ENCODE measurements at places on chromosomes 3 and 15. TPM values are rescaled to one million over a fixed set of nuclear protein-coding genes. Genes with fewer than 3 reads are reported as not detected.

DNA sequence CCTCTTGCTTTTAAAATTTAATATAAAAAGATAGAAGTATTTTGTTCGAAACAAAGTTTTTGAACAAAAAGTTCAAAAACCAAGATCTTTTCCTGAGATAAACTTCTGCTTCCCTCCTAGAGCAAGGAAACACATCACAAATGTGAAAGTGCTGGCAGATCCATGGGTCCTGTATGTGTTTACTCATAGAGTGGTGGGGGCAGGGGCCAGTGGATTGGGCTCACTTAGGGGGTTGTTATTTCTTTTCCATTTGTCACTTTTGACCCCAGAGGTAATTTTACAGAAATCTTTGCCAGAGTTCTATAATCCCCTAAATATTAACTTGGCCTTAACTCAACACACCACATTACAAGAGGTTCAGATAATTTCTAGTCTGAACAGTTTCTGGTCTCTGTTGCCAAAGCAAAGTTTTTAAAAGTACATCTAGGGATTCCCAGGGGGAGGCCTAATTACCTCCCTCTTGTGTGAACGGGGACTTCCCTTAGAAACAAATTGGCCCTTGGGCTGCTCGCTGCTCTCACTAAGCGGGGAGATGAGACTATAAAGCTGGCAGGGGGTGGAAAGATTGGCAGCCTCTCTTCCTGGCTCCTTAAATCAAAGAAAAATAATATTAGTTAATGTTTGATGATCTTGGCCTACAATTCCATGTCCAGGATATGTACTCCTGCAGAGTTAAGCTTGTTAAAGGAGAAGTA lies 66.8 kb upstream of the PTX3 start:
- no peak overlapping the region for H3K4me3 ChIP-seq
- H3K27ac ChIP-seq: no peak overlapping the region
- no peaks in the 10 kb centered on the region for H3K36me3 ChIP-seq
- peaks cover 16% of the 10 kb centered on the region for H3K4me1 ChIP-seq

GRCh38 chr3:176697284-176697889 lies 499.9 kb downstream of the TBL1XR1 start:
- no peaks in the 10 kb centered on the region for H3K36me3 ChIP-seq
- no peaks in the 10 kb centered on the region for H3K27me3 ChIP-seq

- H3K4me1 ChIP-seq: peaks cover 21% of the 10 kb centered on the region
- no peak overlapping the region for H3K4me3 ChIP-seq
Measured at GRCh38 chr15:25846377-25846776, 16.8 kb downstream of the ATP10A start.

DNA sequence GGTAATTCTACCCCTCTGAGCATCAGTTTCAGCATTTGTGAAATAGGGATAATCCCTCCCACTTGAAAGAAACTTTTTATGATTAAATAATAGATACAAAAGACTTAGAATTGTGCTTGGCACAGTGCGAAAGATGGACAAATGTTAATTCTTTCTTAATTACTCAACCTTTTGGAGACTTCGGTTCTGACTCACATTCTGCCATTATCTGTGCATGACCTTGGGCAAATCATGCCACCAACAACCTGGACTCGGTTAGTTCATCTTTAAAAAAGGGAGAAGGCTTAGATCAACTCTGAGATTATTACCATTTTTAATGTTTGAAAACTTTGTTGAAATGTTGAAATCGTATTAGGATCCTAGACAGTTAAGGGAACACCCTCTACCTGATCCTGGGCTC lies 40.6 kb upstream of the POLR2M start:
- no peak overlapping the region for H3K4me3 ChIP-seq
- no peaks in the 10 kb centered on the region for H3K36me3 ChIP-seq
- H3K27me3 ChIP-seq: no peaks in the 10 kb centered on the region
- DNase-seq: no peak
- H3K27ac ChIP-seq: no peak overlapping the region

Gene SUSD5
- not detected for total RNA-seq

Gene HRG
- total RNA-seq: not detected

Gene VILL
- total RNA-seq: 12.2 TPM

Gene LRRC31
- total RNA-seq: 0.70 TPM

Measured in Caco-2 (cell line).